SHP77 (cell line): ENCODE measurements at places on chromosomes 4 and X.

DNA sequence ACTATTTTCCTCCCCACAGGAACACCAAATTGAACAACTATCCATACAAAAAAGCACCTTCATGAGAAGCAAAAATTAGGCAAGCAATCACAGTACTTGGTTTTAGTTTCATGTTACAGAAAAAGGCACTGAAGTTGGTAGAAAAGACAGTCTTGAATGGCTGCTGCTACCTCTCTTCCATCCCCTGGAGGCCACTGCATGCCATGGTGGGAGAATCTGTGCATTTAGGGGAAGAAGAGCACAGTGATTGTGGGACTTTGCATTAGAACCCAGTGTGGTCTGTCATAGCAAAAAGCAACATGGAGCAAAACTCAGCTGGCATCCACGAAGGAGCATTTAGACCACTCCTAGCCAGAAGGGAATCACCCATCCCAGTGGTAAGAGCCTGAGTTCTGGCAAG lies 941.9 kb downstream of the PCDH18 start:
- no peak for DNase-seq

GRCh38 chr4:17241835-17242234 lies 270.1 kb downstream of the QDPR start:
- DNase-seq = no peak

DNA sequence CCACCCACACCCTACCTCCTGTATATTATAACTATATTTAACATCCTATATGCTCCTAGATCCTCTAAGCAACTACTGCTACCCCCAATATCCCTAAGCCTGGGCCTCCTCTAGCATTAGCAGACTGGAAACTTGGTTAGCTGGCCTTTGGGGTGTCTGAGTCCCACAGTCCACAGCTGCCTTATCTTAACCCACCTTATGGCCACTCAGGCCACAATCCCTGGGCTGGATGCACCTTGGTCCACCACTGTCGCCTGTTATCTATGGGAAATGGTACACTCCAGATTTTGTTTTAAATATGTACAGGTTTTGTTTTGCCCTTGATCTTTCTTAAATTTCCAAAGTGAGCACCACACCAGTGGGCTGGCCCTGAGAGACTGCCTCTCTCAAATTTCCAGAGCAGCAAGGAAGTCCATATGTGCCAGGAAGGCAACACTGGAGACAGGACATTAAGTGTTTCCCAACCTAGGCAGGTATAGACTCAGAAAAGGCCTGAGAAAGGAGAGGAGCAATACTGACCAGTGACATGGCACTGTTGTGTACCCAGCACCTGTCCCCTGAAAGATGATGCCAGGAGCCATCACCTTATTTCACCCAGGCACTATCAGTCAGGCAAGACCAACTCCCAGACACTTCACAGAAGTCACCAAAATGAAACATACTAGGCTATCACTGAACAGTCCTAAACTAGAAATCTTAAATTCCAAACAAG lies 921 bp downstream of the PFKFB1 start:
- DNase-seq = no peak

GRCh38 chr4:18391354-18391728 lies 369.8 kb upstream of the LCORL start:
- no peak for DNase-seq

DNA sequence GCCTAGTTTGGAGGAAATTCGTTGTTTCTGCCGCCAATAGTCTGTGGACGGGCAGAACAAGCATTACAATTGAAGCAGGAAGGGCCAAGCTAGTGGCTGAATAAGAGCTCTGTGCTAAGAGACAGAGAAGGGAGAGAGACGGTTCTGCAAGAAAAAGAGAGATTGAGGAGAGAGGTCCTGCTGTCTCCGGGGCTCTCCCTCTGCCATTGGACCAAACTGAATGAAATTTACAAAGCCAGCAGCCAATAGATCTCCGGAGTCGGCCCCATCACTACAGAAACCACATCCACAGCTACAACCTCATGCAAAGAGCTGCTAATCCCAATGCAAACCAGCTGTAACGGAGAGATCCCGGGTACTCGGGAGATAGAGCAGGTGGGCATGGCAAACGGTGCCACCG lies at the start of gene NLGN4X:
Gene NLGN4X (minus strand): TSS at position 148 of the 400 bp plus-strand sequence. CDS start 77,401 bp downstream, outside the sequence.
- DNase-seq = peak; percentile 30

GRCh38 chrX:39823424-39823823 lies 274.3 kb downstream of the BCOR start:
- no peak for DNase-seq

DNA sequence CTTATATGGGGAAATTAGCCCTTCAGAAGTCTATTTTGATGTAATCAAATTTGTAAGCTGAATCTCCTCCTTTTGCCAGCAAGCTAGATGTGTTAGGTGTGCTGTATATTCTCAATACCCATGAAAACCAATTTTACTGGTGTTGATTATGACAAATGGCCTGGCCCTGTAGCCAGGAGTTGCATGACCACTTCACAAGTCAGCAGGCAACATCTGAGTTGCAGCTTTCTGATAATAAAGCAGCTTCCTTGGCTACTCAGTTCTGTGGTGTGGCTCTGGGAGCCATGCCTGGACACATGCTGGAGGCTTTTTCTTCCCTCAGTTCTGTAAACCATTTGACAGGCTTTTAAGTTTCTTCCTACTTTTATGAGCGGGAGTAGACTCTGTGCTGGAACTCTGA lies 154.1 kb upstream of the CXCL13 start:
- no peak for DNase-seq

DNA sequence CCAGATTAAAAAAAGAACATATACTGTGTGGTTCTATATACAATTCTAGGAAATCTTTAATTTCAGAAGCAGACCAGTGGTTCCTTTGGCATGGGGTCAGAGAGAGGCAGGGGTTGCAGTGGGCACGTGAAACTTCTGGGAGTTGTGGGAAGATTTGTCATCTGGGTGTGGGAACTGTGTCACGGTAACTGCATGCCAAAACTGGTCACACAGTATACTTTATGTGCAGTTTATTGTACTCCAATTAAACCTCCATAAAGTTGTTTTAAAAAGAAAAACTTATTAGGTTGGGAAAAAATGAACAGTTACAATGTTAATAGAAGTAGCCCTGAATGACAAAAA lies 26.7 kb upstream of the STS start:
- no peak for DNase-seq

DNA sequence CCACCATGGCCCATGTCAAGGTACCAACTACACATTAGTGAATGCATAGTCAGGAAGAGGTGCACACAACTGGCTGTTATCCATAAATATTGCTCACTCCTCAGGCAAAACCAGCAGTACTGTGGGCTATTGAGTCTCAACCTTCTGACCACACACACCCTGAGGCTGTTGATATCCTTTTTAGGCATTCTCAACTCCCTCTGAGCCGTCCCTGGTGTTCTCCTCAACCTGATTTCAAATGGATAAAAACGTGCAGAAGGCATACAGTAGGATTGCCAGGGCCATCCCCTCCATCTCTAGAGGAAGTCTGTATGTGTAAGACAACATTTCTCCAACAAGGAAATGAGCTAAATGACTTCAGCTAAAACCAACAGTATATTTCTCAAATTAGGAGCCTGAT lies 98.7 kb upstream of the KLHL13 start:
- DNase-seq = no peak

DNA sequence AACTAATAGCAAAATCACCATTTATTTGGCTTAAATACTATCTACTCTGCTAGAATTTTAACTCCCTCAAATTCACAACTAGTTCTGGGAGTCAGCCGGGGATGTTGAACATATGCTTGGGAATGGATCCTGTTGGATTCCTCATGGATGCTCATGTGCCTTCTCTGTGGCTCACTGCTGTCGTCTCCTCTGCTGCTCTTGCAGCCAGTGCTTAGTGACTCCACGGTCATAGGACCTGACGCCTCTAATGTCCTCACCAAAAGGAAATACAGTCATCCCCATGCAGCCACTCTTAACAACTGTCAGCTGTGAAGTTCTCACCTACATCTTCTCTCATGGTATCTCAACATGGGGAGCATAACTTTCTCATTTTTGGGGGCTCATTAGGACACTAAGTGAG lies 59.4 kb downstream of the HMGB2 start:
- no peak for DNase-seq

DNA sequence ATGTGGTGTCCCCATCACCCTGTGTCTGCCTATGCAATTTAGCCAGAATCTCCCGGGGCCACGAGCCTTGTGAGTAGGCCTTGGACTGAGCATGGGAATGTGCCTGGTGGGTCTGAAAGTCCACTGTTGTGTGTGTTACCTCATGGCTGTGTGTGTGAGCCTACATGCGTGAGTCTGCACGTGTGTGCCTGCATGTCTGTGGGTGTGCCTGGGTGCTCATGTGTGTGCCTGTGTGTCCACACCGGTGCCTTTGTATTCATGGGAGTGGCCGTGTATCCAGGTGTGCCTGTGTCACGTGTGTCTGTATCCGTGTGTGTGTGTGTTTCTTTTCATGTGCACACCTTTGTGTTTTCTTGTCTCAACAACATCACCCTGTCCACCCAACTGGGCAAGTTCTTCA lies 14.2 kb downstream of the ATP5ME start:
- DNase-seq = no peak

GRCh38 chr4:168362025-168362401 lies 43.5 kb upstream of the DDX60 start:
- DNase-seq = no peak

DNA sequence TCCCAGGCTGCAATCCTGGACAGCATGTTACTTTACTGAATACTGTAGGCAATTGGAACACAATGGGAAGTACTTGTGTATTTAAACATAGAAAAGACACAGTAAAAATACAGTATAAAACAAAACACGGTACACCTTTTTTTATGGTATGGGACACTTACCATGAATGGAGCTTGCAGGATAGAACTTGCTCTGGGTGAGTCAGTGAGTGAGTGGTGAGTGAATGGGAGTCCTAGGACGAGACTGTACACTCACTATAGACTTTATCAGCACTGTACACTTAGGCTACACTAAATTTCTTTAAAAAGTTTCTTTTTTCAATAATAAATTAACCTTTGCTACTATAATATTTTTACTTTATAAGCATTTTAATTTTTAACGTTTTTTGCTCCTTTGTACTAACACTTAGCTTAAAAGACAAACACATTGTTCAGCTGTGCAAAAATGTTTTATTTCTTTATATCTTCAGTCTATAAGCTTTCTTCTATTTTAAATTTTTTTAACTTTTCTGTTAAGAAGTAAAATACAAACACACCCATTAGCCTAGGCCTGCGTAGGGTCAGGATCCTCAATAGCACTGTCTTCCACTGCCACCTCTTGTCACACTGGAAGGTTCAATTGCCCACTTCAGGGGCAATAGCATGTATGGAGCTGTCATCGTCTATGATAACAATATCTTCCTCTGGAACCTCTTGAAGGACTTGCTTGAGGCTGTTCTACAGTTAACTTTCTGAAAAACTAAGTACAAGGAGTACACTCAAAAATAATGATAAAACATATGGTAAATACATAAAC lies 293.5 kb upstream of the FSTL5 start:
- no peak for DNase-seq

DNA sequence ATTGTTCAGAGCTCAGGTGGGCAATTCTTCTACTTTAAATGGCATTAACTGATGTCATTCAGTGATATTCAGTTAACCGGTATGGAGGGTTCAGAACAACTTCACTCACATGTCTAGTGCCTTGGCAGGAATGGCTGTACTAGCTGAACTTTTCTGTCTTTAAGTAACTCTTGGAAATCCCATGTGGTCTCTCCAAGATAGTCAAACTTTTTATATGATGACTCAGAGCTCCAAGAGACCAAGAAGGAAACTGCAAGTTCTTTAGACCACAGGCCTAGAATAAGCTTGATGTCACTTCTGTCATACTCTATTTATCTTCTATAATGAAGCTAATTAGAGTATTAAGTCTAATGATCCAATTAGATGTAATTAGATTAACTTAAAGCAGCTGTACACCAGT lies 24.9 kb downstream of the LHFPL1 start:
- no peak for DNase-seq

GRCh38 chr4:182510836-182511235 lies 267.6 kb downstream of the TENM3 start:
- no peak for DNase-seq

DNA sequence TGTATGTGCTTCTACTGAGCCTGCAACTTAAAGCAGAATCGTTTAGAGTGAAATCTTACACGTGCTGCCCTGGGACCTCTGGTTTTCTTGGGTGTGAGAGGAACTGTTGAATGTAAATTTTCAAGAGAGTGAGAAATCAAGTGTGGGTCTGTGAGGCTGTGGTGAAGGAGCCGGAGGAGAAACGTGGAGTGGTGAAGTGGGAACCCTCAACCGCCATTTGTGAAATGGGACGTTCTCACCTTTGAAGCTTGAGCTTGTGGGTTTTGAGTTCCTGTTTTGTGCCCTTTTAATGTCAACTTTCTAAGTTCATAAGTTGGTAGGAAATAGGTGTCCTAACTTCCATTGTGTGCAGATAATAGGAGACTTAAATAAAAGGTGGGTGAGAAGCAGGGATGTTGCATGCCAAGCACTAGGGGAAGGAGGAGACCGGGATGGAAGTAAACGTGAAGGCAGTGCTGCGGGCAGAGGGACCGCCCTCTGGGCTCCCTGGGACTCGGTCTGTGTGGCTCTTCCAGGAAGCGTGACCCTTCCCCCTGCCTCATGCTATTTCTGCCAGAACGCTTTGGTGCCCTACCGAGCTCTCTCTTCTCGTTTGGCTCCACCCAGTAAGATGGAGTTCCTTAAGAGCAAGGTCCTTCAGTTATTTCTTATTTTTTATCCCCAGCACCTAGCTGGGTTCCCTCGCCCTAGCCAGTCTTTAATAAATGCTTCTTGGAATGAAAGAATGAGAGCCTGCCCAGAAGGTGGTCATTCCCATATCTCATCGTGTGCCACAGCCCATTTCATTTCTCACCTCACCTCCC lies 56.0 kb downstream of the TMEM131L start:
- no peak for DNase-seq

DNA sequence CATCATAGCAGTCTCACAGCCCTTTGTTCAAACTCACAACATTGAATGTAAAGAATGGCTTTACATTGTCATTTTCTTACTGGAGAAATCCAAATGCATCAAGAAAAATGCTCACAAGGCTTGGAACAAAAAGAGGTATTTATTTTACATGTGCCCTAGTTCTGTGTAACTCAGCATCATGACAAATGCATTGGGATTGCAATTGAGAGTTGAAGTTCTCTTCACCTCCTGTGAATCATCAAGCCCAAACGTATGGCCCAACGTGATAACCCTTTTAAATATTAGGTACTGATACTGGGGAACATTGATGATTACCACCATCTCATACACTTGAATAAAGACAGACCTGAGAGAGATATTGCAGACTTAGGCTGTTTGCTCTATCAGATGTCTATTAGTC lies 61.6 kb downstream of the GASK1B start:
- DNase-seq = no peak
